Uterus (tissue), 4 donors: ENCODE measurements at places on chromosomes 2 and 18. TPM values are rescaled to one million over a fixed set of nuclear protein-coding genes. Genes with fewer than 3 reads are reported as not detected.

The GALR1 gene
- 0.21 TPM for total RNA-seq

The ANKRD23 gene
- 12.5 TPM for total RNA-seq

The SMC6 gene
- 49.4 TPM for total RNA-seq

The DAPL1 gene
- total RNA-seq: not detected

The SMAD4 gene
- total RNA-seq: 104 TPM

The OR6B2 gene
- total RNA-seq: not detected

The CIB4 gene
- total RNA-seq: not detected

The KIAA2012 gene
- 0.76 TPM for total RNA-seq

The LIMS1 gene
- 37.4 TPM for total RNA-seq

The GATA6 gene
- total RNA-seq: 28.2 TPM

The MYCN gene
- 4.1 TPM for total RNA-seq

The DSEL gene
- 11.6 TPM for total RNA-seq

The SLC4A5 gene
- total RNA-seq: 2.1 TPM

The FRZB gene
- total RNA-seq: 9.5 TPM

The CXCR2 gene
- 0.07 TPM for total RNA-seq

The TRAF3IP1 gene
- 41.8 TPM for total RNA-seq

The DTNA gene
- 229 TPM for total RNA-seq

The ABCB11 gene
- not detected for total RNA-seq

The DNAH7 gene
- total RNA-seq: 0.29 TPM

The SPP2 gene
- total RNA-seq: not detected

The EVX2 gene
- total RNA-seq: not detected

The CKAP2L gene
- not detected for total RNA-seq

The TMEM37 gene
- total RNA-seq: 5.4 TPM

The CCDC74B gene
- total RNA-seq: 4.6 TPM

The PSMA8 gene
- not detected for total RNA-seq

The IL1RN gene
- not detected for total RNA-seq

The CXCR1 gene
- total RNA-seq: not detected

The ADRA2B gene
- 5.4 TPM for total RNA-seq

The PER2 gene
- 40.9 TPM for total RNA-seq

The CYBRD1 gene
- total RNA-seq: 230 TPM

The SERPINB13 gene
- not detected for total RNA-seq

The CDH19 gene
- total RNA-seq: 1.8 TPM

The GPR75 gene
- total RNA-seq: not detected

The ATP5MC3 gene
- total RNA-seq: 47.9 TPM

The SP140L gene
- total RNA-seq: 14.1 TPM

The GCG gene
- not detected for total RNA-seq

The CIDEA gene
- not detected for total RNA-seq
